ENCODE measurements at places on chromosomes 2 and 18.

DNA sequence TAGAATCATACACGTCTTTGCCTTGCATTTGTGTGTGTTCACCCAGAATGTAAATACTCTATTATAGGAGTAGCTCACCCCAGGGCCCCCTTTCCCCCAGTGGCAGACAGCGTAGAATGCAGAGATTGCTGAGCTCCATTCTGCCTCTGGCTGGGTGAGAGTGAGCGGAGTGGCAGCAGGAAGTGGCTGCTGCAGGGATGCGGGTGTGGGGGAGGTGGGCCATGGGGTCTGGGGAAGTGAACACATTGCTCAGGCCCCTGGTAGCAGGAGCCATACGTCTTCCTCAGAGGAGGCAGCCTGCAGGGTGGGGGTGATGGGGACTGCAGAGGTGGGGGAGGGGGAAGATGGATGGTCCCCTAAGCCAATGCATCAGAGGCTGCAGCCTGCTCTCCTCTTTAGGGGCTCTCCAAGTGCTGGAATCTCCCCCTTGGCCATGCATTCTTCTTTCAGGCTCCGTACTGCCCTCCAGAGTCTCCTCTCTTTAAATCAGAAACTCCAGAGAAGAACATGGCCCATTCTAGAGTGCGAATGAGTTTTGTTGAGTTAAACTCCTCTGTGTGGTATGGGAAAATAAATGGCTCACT is 72.2 kb downstream of the CELF4 start:
- DNase-seq = no peak

DNA sequence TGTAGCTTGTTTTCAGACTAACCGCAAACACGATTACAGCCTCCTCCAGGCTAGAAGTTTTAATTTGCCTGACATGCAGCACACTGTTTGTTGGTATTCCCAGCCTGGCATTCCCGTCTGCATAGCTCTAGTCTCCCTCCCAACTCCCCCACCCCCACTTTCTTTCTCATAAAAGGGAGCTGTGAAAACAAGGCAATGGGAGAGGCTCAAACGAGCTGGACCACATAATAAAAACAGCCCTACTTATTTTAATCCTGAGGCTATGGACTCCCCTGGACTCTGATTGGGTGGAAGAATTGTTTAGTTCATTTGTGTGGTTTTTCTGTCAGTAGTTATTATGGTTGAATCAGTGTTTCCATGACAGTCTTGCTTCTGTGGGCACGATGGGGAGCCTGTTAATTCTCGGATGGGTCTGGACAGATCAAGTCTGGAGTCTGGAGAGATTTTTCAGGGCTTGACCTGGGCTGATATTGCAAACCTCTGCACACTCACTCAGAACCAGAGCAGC is 1.2 kb downstream of the STON1 start:
- DNase-seq = peak; percentile 61

GRCh38 chr2:185284696-185285095 is 453.9 kb upstream of the FSIP2 start:
- no peak for DNase-seq

GRCh38 chr2:180405520-180405919 is 398.4 kb upstream of the CWC22 start:
- DNase-seq = no peak

GRCh38 chr18:7671105-7671504 is 104.0 kb downstream of the PTPRM start:
- no peak for DNase-seq
